ENCODE measurements at places on chromosomes 6 and 20.

DNA sequence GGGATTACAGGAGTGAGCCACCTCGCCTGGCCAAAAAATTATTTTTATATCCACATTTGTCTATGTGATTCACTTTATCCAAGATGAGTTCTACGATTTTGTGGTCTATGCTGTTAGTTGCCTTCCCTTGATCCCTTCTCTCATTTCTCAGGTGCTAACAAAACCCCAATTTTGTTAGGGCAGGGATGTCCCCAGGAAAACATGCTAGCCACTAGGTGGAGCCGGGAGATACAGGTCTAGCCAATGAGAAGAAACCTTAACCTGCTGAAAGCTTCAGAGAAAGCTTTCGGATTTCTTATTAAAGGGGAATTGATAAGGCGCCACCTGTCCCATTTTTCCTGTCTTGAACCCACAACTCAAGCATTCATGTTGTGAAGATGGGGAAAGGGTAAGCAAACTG is 167.4 kb upstream of the OLIG3 start:
- peak; percentile 54 for DNase-seq

DNA sequence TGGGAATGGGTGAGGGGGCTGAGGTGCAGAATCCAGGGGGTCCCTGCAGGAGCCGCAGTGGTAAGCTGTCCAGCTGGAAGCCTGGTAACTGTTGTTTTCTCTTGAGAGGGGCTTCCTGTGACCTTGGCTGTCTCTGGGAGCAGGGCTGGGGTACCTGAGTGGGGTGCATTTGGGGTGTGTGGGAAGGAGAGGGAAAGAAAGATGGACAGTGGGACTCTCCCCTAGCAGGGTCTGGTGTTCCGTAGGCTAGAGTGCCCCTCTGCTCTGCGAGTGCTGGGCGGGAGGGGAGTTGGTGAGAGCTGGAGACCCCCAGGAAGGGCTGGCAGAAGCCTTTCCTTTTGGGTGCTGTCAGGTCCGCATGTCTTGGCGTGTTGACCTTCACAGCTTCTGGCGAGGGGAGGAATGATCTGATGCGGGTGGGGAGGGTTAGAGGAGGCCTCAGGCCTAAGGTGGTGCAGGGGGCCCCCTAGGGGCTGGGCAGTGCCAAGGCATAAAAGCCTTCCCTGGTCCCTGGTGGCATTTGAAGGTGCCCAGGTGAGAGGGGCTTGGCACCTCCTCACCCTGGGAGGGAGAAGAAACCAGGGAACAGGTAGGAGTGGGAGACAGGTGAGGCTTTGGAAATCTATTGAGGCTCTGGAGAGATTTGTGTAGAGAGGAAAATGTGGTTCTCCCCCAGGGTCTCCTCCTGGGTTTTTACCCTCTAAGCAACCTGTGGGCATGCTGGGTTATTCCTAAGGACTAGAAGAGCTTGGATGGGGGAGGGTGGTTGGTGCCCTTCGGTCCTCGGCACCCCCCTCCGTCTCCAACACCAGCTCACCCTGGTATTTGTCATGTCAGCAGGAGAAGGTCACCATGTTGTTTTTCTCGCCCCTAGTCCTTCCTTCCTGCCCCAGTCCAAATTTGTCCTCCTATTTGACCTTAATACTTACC is 3.3 kb downstream of the VEGFA start:
- DNase-seq: peak; percentile 71

DNA sequence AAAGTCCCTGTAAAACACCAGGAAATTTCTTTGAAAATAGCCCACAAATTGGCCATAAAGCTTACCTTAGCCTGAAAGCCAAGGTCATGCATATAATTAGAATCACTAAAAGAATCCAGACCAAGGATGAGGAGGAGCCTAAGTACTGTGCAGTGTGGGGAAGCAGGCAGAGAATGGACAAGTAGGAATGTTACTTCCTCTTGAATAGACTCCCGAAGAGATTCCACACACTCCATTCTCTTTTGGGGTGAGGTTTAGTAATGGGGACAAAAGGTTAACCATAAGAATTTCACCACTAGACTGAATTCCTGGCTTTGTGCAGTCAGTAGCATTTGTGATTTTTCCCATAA is 27.5 kb upstream of the MARCKS start:
- DNase-seq: no peak

GRCh38 chr20:38450412-38450975 is 15.4 kb upstream of the SNHG17 start:
- no peak for DNase-seq

GRCh38 chr6:46898006-46898405 is 23.7 kb downstream of the ADGRF5 start:
- DNase-seq: no peak

- DNase-seq: no peak
Observed at GRCh38 chr6:17714177-17714576, 7.5 kb upstream of the NUP153 start.

DNA sequence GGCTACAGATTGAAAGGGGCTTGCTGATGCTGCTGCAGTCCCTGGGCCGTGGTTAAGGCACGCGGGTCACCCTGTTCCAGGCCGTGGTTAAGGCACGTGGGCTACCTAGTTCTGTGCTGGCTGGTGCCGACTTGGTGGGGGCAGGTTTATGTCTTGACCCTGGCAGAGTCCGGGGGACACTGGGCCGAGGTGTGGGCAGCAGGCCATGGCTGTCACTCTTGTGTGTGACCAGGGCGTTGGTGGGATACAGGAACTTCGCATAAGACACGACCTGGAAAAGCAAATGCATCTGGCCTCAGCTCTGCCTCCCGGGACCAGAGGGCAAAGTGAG is 6.4 kb downstream of the RPS21 start:
- DNase-seq: no peak

GRCh38 chr6:137871831-137872454 is 4.9 kb downstream of the TNFAIP3 start:
- no peak for DNase-seq

- no peak for DNase-seq
Observed at GRCh38 chr20:31719644-31720485, 2.8 kb downstream of the BCL2L1 start.

DNA sequence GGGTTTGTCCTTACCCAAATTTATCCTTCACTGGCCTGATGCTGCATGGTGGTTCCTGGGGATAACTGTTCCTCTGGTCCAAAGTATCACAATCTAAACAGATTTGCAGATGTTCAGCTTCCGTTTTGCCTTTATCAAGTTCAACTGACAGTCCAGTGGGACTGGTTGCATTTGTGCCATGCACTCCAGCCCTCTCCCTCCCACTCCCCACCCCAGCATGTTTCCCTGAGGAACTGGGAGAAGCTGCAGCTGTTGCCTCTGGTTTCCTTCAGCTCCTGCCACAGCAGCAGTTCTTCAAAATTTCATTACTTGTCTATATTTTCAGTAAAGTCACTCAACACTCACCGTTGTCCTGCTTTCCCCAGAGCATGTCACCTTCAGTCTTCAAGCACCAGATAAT is 39.5 kb upstream of the KIF16B start:
- DNase-seq: no peak

- no peak for DNase-seq
Observed at GRCh38 chr6:88650979-88651378, 312.4 kb downstream of the RNGTT start.

GRCh38 chr6:37878150-37878710 is 58.7 kb downstream of the ZFAND3 start:
- no peak for DNase-seq

DNA sequence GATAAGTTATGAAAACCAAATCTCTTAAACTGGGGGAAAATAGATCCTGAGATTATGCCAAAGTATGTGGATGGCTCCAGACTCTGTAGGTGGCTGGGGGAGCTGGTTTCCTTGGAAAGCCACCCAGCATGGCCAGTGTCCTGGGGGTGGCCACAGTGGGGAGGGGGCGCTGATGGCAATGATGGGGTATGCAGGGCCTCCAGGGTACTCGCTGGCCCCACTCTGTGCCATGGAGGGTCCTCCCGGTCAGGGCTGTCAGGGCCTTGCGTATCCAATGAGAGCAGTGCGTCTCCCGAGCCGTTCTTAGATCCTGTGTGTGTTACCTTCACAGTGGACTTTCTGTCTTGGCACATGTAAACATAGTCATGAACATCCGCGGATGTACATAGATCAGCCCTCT is 152.8 kb downstream of the TMEM242 start:
- DNase-seq: no peak

DNA sequence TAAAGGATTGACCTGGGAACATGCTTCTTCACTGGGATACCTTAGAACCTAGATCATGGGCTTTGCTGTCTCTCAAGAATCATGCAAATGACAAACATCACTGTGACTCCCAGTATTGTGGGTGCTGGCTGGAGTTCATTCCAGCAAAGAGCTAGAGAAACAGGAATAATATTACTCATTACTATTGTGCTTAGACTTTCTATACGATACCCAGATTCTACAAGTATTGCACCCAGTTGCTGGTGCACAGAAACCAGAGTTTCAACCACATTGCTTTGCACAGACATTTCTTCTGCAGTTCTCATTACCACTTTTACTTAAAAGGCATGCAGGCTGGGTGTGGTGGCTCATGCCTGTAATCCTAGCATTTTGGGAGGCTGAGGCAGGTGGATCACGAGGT is 220.4 kb upstream of the ZNF217 start:
- DNase-seq: no peak

- no peak for DNase-seq
Observed at GRCh38 chr20:47479093-47479492, 22.6 kb upstream of the NCOA3 start.

DNA sequence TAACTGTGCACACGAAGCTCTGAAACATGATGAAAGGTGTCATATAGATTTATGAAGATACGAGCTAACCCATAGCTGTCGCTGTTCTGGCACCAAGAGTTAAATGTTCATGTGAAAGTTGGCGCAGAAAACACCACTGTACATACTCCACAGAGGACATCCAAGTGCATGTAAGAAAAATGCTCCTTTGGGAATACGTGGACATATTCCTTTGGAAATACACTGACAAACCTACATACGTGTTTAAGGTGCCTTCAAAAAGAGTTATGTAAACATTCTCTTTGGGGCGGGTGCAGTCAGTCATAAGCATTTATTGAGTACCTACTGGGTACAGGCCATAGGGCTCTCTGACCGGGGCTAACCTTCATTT is 723 bp upstream of the ARID1B start:
- DNase-seq: no peak

- DNase-seq: no peak
Observed at GRCh38 chr6:2403546-2403945, 158.1 kb upstream of the GMDS start.

- DNase-seq: no peak
Observed at GRCh38 chr6:19999319-20000191, 162.4 kb downstream of the ID4 start.

DNA sequence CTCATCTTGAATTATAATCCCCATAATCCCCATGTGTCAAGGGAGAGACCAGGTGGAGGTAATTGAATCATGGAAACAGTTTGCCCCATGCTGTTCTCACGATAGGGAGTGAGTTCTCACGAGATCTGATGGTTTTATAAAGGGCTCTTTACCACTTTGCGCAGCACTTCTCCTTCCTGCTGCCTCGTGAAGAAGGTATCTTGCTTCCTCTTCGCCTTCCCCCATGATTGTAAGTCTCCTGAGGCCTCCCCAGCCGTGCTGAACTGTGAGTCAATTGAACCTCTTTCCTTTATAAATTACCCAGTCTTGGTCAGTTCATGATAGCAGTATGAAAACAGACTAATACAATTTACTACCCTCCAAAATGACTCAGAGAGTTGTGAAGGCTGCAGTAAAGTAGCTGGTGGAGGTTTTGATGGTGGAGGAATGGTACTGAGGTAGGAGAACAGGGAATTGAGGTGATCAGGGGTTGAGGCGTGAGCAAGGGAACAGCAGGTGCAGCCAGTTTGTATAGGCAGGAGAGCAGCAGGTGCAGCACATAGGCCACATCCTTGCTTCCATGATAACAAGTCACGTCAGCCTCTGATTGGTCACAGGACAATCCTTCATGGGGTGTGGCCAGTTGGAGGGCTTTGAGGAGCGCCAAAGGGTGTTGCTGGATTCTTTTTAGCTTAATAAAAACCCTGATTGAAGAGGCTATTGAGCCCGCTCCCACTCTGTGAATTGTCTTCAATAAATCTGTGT is 150.0 kb downstream of the CDC5L start:
- DNase-seq: no peak

DNA sequence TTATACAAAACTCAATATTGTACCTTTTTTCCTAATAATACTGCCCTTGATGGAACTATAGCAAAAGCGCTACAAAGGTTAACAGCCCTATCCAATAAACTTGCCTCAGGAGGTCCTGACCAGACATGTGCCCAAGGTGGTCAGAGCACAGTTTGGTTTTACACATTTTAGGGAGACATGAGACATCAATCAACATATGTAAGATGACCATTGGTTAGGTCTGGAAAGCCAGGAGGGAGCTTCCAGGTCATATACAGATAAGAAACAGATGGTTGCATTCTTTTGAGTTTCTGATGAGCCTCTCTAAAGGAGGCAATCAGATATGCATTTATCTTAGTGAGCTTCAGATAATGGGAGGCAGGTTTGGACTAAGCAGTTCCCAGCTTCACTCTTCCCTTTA is 91.6 kb downstream of the PLG start:
- no peak for DNase-seq

Data from activated T-cell treated with anti-CD3 and anti-CD28 coated beads, Interleukin-2, amount 50 U/mL, for 24 hours (primary cell).